Stimulated activated CD4-positive, alpha-beta T cell treated with anti-CD3 and anti-CD28 coated beads, Interleukin-1b, Interleukin-23, amount 100 ng/mL, for 1 hour (primary cell): ENCODE measurements at places on chromosomes 11 and 22.

- no peak for DNase-seq
These were observed 127.7 kb downstream of the BRD1 start for GRCh38 chr22:49699928-49700498.

DNA sequence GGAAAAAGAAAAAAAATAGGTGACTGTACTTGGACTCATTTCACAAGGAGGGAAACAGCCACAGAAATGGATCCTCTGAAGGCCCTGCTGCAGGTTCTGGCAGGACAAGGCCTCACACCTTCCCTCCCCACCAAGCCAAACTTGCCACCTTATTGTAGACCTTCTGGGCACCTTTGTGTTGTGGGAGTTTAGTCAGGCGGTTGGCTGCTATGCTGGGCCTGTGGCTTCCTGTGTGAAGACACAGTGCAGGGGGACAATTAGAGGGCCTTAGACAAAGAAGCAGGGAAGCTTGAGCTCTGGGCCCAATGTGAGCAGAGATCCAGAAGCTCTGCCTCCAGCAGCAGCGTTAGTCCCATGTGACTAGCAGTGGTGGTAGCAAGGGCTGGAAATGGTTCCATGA lies 4.2 kb downstream of the RAB1B start:
- no peak for DNase-seq

- DNase-seq = no peak
These were observed 11.1 kb upstream of the PHLDA2 start for GRCh38 chr11:2940147-2940920.

GRCh38 chr22:22855617-22856308 lies 31.9 kb upstream of the IGLL5 start:
- DNase-seq = no peak

DNA sequence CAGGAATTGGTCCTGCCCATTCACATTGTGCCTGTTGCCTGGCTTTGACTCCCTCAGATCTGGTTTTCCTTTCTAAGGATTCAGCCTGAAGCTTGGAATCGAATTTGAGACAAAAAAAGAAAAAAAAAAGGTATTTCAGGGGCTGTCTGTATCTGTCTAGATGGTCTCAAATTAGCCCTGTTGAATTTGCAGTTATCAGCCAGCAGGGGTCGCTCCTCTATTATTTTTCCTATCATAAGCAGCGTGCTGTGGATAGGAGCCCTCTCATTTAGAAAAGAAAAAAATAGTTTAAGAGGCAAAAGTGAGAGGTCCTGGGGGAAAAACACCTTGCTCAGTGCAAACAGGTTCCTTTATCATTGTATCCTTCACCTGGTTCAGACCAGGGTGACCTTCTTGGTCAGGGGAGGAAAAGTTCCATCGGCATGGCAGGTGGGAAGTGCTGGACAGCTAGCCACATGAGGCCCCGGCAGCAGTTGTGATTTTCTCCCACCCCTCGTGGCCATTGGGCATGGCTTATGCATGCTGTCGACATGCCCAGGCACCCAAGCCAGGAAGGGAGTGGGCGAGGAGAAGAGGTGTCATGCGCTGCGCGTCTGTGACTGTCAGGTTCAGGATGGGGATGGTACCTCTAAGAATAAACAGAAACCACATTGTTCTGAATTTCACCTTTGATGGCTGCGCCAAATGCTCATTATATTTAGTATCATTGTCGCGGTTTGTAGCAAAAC lies 13.1 kb downstream of the OR5AK2 start:
- DNase-seq = no peak

DNA sequence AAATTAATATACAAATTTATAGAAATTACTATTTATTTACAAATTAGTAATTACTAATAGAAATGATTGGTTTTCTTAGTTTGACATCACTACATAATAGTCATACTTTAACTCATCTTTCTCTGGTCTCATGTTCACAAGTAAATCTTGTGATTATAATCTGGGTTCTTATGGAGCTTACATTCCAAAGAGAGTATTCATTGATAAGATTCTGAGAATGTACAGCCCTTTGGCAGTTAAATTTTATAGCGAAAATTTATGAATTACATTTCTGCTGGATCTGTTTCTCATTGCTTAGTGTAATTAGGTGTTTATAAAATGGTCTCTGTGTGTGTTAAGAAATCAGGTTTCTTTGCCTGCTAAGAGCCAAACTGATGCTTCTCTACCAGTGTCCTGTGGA lies 175.2 kb downstream of the TMEM135 start:
- DNase-seq = no peak

GRCh38 chr11:96079691-96080090 lies 155.8 kb upstream of the MTMR2 start:
- no peak for DNase-seq

DNA sequence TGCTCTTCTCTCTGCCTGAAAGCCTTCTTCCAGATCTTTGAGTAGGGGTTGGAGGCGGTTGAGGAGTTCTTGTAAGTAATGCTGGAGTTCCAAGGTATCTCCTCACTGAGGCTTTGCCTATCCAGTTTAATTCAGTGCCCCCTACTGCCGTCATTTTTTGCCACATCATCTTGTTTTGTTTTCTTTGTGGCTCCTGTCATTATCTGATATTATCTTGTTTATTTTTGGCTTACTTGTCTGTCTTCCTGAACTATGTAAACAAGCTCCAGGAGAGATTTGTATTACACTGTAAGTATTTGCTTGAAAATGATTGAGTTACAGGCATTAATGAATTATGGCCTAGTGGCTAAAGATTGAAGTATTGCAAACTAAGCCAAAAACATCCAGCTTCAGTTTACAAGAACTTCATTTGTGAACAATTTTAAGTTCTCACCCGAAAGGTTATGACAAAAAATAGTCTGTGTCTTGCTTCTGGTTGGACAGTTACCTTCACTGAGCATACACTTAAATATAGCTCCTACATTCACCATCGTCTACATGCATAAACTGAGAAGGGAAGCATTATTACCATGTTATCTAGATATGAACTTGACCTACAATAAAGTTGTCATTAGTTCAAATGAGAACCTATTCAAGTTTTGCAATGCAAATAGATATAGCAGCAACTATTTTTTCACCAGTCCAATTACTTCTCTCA lies 154.8 kb downstream of the ARHGAP42 start:
- no peak for DNase-seq

DNA sequence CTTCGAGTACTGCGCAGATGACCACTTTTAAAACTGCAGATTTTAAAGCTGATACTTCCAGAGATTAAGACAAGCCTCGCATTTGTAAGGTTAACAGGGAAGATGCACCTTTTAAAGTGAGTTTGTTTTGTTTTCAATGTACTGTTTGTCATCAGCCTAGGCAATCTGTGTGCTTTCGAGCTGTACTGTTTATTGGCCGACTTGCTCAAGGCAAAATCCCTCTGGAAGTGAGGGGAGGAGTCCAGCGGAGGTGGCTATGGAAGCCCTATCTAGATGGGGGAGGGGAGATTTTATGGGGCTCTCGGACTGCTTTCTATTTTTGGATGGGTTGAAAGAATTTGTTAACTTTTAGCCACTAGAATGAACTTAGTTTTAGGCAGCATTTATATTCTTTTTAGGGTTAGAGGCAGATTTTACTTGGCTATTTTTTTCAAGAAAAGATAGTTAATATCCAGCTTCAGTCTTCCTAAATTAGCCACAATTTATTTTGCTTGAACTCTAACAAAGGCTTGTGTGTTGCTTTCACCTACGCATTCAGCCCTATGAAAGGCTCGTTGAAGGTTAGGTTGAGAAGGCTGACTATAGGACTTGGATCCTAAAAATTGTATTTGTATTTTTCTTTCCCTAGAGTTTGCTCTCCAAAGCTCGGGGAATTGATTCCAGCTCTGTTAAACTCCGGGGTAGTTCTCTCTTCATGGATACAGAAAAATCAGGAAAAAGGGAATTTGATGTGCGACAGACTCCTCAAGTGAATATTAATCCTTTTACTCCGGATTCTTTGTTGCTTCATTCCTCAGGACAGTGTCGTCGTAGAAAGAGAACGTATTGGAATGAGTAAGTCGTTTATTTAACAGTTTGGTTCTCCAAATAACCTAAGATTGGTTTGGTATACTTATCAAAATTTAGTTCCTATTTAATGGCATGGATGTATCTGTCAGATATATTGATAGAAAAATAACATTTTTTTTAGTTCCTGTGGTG lies 2.1 kb downstream of the WEE1 start:
- no peak for DNase-seq

DNA sequence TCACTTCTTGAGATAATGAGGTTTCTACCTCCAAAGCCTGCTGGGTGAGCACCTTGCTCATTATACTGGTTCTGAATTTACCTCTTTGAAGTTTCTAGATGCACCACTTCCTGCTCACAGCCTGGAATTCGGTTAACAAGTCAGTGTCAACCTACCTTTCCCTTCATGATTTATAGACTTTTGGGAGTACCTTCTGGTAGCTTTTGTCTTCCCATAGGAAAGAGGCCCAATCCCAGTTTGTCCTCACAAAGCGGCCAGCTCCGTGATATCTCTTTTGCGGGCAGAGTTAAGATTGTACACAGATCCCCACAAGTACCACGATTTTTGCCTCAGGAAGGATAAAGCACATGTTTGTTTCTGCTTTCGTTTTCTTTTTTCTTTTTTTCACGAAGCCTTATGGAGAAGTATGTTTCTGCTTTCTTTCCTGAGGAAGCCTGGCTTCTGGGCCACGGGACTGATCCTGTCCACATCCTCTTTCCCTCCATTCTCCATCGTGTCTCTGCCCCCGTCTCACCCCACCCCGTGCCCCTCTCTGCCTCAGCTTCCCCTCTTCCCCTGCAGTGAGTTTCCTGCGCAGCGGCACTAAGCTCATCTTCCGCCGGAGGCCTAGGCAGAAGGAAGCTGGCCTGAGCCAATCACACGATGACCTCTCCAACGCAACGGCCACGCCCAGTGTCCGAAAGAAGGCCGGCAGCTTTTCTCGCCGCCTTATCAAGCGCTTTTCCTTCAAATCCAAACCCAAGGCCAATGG lies 5.7 kb upstream of the HINFP start:
- no peak for DNase-seq

GRCh38 chr11:67699521-67699920 lies 25.1 kb upstream of the ALDH3B2 start:
- DNase-seq = no peak

DNA sequence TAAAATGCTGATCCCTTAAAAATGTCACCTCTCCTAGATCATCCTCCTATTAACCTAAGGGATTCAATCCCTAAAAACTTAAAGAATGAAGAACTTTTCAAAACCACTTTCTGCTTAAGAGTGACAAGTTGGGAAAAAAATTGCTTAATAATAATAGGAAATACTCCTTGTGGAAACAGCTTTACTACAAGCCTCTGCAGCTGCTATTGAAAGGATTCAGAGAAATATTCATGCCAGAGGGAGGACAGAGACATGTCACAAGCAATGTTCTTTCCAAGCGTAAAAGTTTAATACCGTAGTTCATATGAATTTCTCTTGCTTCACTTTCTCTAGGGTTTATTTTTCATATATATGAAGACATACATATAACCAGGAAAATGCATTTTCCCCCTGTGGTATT lies 98.2 kb downstream of the ARHGAP20 start:
- DNase-seq = no peak

- peak; percentile 64 for DNase-seq
These were observed 14.8 kb downstream of the CD6 start for GRCh38 chr11:60985991-60986915.

DNA sequence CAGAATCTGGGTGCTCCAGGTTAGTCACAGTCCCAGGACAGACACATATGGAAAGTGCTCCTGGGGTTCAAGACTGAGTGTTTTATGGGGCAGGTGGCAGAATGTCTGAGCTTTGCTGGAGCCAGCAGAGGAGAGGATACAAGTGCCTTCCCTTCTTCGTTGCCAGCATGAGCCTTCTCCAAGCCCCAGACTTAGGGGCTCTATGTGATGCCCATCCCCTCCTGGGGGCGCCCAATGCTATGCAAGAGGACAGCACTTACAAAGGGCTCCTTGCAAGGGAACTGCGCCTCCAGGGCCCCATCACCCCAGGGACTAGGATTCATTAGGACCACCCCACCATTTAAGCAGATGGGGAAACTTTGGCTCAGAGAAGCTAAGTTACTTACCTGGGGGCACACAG lies 581.9 kb downstream of the BUD13 start:
- no peak for DNase-seq

DNA sequence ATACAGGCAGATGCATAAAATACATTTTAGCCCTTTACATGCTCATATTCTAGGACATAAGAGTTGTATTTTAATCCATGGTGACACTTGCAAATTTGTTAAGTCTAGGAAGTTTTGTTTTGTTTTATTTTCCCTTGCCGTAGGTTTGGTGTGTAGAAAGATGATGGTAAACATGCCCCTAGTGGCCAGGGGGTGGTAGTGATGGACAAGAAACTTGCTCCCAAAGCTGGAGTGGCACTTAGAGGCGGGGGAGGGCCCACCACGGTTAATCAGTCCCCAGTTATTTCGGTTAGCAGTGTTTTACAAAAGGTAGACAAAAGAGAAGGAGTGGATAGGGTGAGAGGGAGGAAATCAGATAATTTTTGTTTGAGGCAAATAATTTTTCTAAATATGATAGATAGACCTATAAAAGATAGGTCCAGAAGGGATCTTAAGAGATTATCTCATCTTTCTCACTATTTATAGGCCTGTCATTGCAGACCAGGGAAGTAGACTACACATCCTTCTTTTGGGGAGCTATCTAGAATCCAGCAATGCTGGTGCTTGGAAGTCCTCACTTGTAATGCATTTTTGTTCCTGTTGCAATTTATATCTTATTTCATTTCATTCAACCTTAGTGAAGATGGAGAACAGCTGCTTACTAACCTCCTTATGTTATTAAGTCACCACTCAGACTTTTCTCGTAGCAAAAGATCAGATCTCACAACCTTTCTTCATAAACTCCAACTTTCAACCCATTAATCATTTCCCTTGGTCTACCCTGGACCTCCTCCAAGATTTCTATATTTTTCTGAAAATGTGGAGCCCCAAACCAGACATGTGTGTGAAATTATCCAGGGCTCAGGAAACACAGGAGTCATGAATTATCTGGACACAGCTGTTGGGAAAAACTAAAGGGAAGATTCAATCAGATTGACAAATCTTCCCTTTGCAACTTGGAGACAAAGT lies 5.9 kb upstream of the BDNF start:
- DNase-seq = no peak

- DNase-seq = no peak
These were observed 106.7 kb upstream of the ZC3H12C start for GRCh38 chr11:109986488-109986887.

DNA sequence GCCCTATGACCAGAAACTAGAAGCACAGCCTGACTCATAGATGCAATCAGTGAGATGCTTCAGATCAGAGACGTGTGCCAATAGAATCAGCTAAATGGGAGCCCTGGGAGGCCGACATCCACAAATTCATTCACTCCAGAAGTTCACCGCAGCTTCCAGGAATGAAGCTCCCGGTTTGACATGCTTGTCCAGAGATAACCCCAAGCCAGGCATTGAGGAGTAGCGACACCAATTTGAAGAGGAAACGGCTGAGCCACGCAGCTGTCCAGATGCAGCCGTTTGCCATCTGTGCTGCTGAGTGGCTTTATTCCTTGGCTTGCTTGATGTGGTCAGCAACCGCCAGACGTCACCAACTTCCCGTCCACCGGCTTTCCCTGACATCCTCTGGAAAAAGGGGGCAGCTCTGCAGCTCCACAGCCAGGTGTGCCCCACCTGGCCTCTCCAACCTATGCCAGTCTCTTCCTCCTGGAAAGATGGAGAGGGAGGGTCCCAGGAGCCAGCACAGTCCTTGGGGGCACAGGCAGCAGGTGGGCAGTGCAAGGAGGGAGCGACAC lies 123.9 kb upstream of the OPCML start:
- DNase-seq = no peak

- DNase-seq = no peak
These were observed 29.3 kb upstream of the PHF21B start for GRCh38 chr22:45039133-45039532.
